ENCODE measurements at places on chromosomes 7 and 10.

DNA sequence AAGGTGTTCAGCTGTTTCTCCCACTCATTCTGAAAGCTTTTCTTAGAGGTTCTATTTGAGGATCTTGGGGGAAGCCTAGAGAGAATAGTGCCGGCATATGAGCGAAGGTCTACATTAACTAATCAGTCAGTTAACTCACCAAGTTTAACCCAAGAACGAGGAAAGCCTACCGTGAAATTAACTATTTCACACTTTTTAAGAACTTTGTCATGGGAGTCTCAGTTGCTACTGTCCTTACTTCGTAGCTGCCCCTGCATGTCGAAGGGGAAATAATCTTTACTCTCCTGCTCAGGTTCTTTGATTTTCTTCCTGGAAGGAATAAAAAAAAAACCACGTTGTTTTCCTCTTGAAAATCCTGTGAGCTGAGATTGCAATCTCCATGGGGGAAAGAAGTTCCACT is 115.1 kb downstream of the FRMD4A start:
- DNase-seq = no peak

DNA sequence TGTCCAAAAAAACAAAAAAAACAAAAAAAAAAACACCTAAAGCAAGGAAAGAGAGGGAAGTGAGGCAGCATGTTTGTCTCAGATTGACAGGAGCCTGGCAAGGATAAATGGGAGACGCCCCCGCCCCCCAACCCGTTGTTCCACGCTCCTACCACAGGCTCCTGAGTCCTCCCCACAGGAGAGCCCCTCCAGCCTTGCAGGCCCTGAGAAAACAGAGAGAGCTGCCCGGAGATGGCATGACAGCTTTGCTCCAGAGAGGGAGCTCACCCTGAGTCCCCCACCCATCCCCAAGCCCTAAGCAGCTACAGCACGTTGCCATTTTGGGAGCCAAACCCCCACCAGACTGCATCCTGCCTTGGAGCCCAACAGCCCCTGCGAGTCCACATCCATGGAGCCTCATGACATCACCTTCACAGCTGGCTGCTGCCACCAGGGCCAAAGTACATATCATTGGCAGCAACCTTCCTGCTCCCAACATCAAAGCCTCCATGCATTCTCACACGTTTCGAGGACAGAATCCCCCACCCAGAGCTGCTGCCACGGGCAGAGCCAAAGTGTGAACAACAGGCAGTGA is 1283.3 kb downstream of the TYW1 start:
- no peak for DNase-seq

DNA sequence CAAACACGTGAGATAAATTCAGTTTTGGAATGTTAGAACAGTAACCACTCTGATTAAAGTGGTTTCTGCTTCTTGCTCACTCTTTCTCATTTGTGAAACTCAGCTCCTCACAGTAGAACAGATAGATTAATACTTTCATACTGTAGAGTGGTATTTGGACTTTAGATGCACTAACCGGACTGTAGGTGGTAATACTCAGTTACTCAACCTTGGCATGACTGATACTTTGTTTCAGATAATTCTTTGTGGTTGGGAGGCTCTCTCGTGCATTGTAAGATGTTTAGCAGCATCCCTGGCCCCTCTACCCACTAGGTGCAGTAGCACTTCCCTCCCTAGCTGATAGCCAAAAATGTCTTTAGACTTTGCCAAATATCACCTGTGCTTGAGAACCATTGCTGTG is 37.6 kb downstream of the MCU start:
- DNase-seq = no peak

DNA sequence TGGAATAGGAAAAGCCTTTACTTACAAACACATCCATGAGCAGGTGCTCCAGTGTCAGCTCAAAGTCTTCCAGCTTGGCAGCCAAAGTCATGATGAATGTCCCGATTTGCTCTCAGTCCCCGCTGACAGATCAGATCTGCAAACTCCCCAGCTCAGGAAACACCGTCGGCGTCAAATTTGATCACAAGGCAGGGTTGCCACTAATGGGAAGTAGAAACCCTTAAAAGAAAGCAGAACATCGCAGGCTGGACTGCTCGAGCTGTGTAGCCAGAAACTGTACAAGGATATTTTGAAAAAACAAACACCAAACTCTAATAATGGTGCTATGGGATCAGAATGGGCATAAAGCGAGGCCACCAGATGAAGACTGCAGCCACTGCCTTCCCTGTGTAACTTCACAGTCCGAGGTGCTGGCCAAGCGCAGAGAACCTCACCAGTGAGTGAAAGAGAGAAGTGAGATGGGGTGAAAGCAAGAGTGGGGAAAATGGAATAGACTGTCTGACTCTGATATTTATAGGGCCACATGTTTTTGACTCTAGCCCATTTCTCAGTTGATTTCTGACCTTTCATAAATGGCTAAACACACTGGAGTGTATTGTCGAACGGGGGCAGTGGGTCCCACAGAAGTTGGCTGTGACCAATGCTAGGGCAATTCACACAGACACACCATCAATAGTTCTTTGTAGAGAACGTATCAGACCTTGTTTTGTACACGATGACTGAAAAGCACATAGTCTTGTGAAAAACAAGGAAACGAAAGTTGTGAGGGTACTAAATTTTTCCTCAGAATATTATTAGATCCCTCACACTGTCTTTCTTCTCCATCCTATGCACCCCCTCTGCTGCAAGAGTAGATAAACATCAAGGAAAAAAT is 306.2 kb downstream of the FRMD4A start:
- no peak for DNase-seq

DNA sequence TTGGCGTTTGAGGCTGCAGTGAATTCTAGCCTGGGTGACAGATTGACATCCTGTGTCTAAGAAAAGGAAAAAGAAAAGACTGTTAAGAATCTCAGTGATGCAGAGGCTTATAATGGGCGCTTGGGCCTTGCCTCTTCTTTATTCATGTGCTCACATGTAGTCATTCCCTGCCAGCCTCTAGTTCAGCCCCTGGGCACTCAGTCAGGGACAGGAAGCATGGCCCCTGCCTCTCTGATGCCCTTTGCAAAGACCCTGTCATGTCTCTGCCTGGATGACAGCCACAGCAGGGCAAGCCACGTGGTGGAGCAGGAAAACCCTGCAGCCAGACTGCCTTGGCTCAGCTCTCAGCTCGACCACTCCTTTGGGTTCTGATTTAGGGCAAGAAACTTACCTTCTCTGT is 368.9 kb downstream of the RPS24 start:
- DNase-seq = no peak

GRCh38 chr10:100020142-100020885 is 10.6 kb upstream of the DNMBP start:
- DNase-seq = no peak

GRCh38 chr10:110676016-110676415 is 31.9 kb downstream of the RBM20 start:
- no peak for DNase-seq

GRCh38 chr7:111951052-111951451 is 255.1 kb downstream of the DOCK4 start:
- no peak for DNase-seq

DNA sequence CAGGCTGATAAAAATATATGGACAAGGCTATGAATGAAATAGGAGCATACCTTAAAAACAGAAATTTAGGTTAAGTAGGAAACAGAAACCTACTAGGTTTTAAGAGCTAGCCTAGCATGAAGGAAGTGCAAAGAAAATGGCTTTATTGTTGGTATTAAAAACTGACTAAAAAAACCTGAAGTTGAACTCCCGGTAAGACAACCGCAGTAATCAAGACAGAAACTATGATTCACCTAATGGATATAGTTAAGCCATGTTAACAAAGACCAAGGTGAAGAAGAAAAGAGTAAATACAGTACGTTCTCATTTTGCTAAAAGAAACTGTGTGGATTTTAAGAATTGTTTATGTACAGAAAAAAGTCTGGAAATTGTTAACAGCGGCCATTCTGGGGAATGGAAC is 2.5 kb downstream of the RTKN2 start:
- no peak for DNase-seq

DNA sequence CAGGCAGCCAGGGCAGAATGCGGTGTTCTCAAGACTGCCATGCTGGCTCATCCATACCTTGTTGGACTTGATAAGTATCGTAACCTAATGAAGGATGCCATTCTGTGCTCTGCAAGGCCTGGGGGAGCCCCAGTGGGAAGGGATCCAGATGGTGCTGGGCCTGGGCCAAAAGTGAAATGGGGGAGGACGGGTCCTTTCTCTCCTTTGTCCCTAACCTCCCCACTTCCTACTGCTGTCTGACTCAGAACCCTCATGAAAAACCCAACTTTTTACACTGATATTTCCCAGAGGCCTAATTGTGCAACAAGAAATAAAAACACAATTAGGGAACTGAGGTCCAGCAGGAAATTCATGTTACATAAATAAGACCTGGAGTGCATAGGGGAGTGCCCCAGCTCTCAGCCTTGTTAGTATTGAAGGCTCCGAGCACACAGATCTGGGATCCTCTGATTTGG is 193.7 kb upstream of the SVIL start:
- DNase-seq = no peak

GRCh38 chr7:70520611-70521010 is 611.3 kb upstream of the GALNT17 start:
- no peak for DNase-seq

DNA sequence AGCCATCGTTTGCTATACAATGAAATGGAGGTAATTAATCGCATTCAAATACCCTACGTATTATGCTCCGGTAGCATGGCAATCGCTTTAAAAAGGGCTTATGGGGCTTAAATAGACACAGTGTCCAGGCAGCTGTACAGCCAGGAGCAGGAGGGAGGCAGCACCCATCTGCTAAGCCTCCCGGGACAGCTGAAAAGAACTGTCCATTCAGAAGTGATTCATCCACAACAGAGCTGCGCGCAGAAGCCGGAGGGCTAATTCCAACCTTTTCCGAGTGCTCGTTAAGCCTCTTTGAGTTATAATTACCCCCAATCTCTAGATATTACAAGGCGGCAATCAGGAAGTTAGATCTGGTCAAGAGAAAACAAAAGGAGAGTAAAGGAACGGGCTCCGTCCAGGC is 58.3 kb downstream of the DPYSL4 start:
- DNase-seq = no peak

- DNase-seq = no peak
Observed at GRCh38 chr10:131143425-131144165, 167.9 kb downstream of the TCERG1L start.

GRCh38 chr7:116576350-116577319 is 51.8 kb downstream of the CAV1 start:
- DNase-seq = no peak

- DNase-seq = no peak
Observed at GRCh38 chr7:78444267-78444666, 645.7 kb downstream of the PHTF2 start.

Data from right lobe of liver (tissue), 6 donors.